Muscle of arm (tissue), 14 donors: ENCODE measurements at places on chromosomes 12 and 14.

- no peak for DNase-seq
These were observed 2.7 kb upstream of the KLHL33 start for GRCh38 chr14:20438664-20439063.

- DNase-seq, result peak; percentile 69
These were observed 236.1 kb upstream of the NPAS3 start for GRCh38 chr14:32702562-32702961.

DNA sequence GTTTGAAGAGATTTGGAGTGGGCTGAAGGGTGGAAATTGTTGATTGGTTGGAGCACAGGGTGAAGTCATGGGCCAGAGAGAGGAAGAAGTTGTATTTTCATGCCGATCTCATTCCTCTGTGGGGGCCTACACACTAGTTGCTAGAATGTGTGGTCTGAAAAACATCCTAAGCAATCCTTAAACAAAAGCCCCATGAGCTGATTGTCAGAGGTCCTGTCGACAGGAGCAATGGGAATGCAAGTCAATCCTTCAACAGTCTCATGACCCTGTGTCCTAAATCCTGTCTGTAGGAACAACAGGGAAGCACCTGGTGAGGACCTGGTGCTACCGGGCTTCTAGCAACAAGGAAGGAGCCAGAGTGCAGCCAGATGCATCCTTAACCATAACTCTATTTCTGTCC lies 324.0 kb upstream of the TMEM132C start:
- no peak for DNase-seq

DNA sequence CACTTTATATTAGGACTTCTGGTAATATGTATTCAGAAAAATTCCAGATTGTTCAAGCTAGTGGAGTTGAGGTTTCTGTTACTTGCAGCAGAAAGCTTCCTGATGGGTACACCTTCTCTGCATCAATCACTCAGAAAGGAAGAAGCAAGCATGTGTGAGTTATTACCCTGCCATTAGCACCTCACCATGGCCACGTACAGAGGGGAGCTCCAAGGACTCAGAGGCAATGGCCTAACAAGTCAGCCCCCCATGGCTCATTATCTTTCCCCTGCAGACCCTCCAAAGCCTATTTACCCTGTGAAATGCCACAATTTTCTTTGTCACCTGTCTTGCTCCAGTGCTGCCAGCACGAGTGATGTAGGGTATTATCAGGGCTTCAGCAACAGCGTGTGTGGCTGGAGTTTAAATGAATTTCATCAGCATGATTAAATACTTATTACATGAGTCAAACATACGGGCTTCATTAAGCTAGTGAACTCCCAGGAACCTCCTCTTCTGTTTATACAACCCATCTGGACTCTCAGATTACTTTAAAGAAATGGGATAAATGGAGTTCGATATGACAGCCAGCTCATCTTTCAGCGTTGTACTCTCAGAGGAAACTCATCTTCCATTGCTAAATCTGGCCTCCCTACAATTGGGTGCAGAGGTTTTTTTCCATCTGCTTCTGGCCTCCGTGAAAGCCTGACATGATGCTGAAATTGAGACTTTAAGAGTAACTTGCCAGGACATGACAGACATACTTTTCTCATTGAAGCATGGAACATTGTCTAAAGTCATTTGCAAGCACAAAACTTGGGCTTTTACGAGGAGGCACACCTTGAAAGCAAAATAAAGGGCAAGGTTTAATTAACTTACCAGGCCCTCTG lies 135.9 kb downstream of the TMEM30B start:
- peak; percentile 94 for DNase-seq

DNA sequence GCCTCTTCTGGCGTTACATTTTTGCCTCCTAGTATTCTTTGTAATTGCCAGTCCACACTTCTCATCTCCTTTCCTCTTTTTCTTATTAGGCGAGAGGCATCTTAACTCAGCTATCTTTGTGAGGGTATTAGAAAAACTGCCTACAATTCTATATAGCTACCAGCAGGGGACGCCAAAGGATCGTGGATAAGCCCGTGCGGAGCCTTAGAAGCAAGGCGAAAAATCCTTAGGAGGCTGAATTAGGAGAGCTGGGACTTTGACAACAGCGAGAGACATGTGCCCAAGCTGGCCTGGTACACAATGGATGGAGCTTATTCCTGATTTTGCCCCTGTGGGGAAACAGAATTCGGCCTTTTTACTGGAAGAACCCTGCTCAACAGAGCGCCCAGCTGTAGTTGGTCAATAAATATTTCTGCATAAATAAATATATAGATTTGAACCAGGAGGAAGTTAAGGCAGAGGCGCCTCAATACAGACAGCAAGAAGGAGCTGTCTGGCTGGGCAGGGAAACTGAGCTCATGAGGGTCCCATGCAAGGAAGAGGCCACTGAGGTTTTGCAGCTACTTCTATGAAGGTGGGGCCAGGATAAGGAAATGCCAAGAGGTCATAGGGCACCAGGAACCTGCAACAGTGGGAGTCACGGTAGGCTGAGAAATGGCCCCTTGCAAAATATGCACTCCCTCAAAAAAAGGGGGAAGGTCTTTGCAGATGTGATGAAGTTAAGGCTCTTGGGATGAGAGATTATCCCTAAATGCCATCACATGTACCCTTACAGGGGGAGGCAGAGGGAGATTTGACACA lies 14.6 kb upstream of the RBM19 start:
- peak; percentile 75 for DNase-seq

- DNase-seq, result peak; percentile 85
These were observed 25.2 kb downstream of the KRT8 start for GRCh38 chr12:52879394-52880351.

- no peak for DNase-seq
These were observed 2.6 kb upstream of the KLRK1 start for GRCh38 chr12:10392394-10392930.

DNA sequence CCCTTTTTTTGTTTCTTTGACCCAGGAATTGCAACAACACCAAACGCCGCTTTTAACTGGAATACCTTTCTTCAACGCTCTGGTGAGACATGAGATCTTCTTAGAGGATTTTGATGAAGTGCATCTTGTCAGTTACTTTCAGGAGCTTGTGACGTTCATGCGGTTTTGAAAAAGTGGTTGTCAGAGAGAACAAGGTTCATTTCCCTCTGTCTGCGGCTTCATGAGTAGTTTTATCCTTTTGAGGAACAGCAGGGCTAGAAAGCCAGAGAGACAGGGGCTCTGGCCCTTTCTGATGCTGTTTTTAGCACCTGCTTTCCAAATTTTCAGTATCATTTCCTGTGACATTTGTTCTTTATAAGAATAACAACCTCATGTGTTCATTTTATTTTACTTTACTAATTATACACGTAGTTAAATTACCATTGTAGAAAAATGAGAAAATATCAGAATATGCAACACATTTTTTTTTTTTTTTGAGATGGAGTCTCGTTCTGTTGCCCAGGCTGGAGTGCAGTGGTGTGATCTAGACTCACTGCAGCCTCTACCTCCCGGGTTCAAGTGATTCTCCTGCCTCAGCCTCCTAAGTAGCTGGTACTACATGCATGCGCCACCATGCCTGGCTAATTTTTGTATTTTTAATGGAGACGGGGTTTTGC lies 61.8 kb downstream of the GLT1D1 start:
- no peak for DNase-seq

GRCh38 chr12:98828802-98829600 lies 183.9 kb downstream of the APAF1 start:
- no peak for DNase-seq

DNA sequence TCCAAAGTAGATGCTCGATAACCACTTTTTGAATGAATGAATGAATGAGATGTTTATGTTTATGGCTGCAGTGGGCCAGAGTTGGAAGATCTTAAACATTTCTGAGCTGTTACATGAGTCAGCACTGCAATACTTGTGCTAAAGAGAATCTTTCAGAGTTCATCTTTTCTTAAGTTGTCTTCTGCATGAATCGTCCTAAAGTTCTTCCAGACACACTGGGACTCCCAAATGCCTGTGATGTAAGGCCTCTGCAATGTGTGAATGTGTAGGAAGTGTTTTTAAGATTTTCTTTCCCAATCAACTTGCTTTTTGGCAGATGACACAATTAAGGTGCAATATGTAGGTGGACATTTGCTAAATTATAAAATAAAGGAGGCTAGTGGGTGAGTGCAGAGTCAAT lies 50.3 kb upstream of the TRIM9 start:
- no peak for DNase-seq

- no peak for DNase-seq
These were observed 12.8 kb downstream of the LRCOL1 start for GRCh38 chr12:132597333-132598316.

- no peak for DNase-seq
These were observed 82.8 kb upstream of the MDM1 start for GRCh38 chr12:68414988-68415387.

DNA sequence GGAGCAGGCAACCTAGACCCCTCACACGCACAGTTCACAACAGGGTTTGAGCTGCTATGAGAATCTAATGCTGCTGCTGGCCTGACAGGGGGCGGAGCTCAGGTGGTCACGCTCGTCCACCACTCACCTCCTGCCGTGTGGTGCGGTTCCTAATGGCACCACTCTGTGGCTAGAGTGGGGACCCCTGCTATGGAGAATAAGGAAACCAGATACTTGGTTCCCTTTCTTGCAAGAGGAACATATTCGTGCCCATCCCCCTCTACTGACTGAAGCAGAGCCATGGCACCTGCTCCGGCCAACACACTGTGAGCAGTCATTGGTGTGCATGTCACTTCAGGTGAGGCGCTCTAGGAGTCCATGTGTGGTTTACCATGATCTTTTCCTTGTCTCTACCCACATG lies 30.4 kb upstream of the RIMBP2 start:
- no peak for DNase-seq

DNA sequence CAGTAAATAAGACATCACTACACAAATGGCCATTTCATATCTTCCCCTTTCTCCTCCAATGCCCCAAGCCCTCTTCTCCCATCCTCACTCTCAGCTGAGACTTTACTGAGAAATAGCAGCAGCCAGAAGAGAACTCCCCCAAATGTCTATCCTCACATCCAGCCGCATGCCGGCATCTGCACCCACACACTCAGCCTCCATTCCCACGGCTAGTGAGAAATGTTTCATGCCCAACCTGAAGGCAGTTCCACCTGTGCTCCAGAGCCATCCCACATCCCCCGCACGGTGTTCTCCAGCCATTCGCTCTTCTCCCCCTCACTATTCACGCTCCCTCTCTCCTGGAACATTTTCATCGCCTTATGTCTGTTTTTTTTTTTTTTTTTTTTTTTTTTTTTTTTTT lies 208.7 kb upstream of the DIO3 start:
- no peak for DNase-seq

DNA sequence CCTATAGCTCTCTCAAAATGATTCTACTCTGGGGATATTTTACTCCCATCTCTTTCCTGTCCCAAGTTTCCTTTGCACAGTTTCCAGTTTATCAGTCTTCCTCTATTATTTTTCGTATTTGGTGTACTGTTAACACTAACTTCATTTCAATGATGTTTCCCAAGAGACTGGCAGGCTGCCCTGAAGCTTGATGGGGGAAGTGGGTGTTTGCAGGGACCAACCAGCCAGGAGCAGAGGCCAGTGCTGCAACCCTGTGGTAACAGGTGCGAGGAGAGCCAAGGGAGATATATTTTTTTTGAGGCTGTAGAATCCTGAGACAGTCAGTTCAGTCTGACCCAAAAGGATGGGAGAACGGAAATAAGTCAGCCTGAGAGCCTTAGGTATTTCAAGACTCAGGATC lies 11.8 kb upstream of the CEBPE start:
- no peak for DNase-seq

- no peak for DNase-seq
These were observed 139.4 kb downstream of the SLC15A4 start for GRCh38 chr12:128684352-128684751.

DNA sequence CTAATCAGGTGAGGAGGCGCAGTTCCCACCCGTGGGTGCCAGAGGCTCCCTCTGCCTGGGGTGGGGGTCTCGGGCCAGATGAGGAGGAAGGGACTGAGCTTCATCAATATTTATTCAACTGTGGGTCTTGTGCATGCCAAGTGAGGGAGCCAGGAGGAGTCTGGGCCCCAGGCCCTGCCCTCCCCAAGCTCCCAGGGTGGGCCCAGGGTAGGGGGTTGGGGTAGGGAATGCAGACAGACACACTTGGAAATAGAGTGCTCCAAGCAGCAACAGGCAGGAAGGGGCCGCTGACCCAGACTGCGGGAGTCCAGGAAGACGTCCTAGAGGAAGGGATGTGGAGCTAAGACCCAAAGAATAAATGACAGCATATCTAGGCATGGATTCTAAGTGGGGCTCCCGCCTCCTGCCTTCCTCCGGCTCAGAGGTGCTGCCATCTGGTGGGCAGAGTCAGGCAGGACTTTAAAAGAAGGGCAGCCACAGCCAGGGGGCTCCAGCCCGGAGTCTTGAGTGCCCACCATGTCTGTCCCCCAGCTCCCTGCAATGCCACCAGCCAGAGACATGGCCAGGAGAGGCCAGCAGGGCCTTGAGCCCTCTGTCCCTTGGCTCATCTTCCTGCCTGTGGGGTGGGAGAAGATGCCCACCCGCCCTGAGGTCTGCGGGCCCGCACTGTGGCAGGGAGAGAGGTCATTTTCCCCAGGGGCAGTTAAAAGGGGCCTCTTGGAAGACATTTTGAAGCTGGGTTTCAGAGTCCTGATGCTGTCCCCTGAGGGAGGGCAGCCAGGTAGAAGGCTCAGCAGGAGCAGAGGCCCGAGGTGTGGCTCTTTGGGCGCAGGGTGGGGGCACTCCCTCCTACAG lies 70.1 kb downstream of the PHETA1 start:
- peak; percentile 48 for DNase-seq

- no peak for DNase-seq
These were observed 878.1 kb downstream of the C12orf50 start for GRCh38 chr12:87150969-87151662.

DNA sequence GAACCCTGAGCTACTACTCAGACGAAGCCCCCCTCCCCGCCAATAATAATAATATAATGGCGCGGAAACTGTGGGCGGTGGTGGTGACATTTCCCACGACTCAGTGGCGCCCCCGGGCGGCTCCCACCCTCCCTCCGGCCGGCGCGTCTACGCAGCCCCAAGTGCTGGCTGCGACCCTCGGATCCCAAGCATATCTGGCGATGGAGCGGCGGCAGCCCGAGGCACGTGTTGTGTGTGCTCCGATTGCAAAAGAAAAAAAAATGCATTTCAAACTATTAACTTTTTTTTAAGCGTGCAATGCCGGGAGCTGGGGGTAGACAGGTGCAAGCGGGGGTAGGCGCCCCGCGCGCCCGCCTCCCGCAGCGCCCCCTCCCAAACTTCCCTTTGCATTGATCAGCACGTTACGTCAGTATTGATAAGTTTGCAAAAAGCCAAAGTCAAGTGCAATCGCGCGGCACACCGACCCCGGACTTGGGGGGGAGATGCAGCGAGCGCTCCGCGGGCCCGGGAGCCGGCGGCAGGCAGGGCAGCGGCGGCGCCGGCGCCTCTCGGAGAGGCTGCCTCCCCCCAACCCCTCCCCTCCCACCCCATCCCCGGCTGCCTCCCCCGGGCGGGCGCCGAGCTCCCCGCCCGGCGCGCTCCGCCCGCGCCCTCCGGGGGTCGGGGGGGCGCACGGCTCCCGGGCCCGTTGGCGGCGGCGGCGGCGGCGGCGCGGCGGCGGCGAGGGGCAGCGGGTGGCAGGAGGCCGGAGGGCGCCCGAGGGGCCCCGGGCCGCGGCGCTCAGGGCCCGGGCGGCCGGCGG lies 113.1 kb upstream of the MYL2 start:
- DNase-seq, result no peak

GRCh38 chr14:63487724-63488123 lies 55.5 kb downstream of the PPP2R5E start:
- DNase-seq, result no peak
